ENCODE measurements at places on chromosomes 3 and 15.

GRCh38 chr15:45187578-45187893, 230 bp downstream of the SHF start:
- DNase-seq, result no peak

DNA sequence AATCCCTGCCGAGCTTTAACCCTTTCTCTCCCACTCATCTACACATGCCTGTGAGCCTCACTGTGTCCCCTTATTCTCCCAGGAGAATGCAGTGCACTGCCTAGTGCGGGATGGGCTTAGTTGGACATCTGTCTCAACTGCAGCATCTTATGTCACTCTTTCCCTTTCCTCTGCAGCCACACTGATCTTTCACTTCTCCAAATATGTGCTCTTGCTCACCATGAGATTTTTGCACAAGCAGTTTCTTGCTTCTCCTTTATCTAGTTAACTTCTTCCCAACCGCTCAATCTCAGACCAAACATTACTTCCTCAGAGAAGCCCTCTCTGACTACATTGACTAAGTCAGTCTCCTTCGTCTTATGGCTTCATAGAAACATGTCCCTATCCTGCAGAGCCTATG, 292.3 kb downstream of the KBTBD8 start:
- no peak for DNase-seq

- DNase-seq, result no peak
Observed at GRCh38 chr15:60972866-60973265, 256.2 kb downstream of the RORA start.

DNA sequence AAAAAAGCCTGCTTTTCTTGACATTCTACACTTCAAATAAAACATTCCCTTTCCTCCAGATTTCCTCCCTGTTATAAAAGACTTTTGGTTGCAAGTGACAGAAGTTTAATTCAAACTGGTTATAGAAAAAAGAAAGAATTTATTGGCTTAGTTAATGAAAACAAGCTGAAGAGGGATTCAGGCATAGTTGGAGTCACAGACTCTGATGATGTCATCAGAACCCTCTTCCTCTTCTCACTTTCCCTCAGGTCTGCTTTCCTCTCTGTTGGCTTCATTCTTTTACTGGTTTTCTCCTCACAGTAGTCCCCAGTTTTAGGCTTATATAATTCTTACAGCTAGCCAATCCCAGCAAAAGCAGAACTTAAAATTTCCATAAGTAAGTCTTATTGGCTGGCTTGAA, 32.0 kb upstream of the MBNL1 start:
- no peak for DNase-seq

DNA sequence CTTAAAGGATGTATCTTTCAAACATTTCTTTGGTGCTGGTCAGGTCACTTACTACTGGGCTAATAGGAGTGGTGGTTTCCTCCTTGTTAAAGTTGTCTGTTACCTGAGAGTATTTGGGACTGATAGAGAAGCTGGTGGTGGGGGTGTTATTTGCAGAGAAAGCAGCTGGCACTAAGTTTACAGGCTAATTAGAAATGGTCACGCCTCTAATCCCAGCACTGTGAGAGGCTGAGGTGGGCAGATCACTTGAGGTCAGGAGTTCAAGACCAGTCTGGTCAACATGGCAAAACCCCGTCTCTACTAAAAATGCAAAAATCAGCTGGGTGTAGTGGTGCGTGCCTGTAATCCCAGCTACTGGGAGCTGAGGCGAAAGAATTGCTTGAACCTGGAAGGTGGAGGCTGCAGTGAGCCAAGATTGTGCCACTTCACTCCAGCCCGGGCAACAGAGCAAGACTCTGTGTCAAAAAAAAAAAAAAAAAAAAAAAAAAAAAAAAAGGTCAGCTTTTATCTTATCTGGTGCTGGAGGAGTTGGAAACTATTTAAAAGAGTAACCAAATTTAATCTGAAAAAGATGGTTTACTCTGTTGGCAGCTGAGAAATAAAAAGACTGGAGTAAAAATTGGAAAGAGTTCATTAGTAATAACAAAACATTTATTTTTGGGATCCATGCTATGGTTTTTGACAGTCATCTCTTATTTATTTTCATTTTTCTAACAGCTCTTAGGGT, 332.6 kb downstream of the PTPRG start:
- no peak for DNase-seq
